H1 (cell line): ENCODE measurements at places on chromosomes 2 and 18. TPM values are rescaled to one million over a fixed set of nuclear protein-coding genes. Genes with fewer than 3 reads are reported as not detected.

Gene RUFY4
- total RNA-seq = 0.32 TPM in 1 of 2 replicates, not detected in the other

Gene FNDC4
- total RNA-seq = 13.4 and 14.7 TPM in 2 replicates

Gene EPB41L3
- total RNA-seq = 12.8 and 16.1 TPM in 2 replicates

Gene ASTL
- total RNA-seq = 0.60 and 0.75 TPM in 2 replicates

Gene GREB1L
- 0.31 and 0.34 TPM in 2 replicates for total RNA-seq

Gene ACADL
- total RNA-seq = 0.34 and 0.40 TPM in 2 replicates

Gene IL36A
- total RNA-seq = not detected in 2 replicates

Gene ZNF532
- total RNA-seq = 240 and 241 TPM in 2 replicates

Gene CDC42EP3
- total RNA-seq = 24.7 and 25.2 TPM in 2 replicates

Gene WDR12
- total RNA-seq = 150 and 183 TPM in 2 replicates

Gene LIPT1
- 8.8 and 10.9 TPM in 2 replicates for total RNA-seq

Gene LINC00305
- not detected in 2 replicates for total RNA-seq

Gene SCN9A
- 6.1 and 6.2 TPM in 2 replicates for total RNA-seq

- DNase-seq = no peak
Observed at GRCh38 chr2:196391149-196391479, 219.7 kb upstream of the STK17B start.

- no peak for DNase-seq
Observed at GRCh38 chr2:160555420-160556071, 61.9 kb upstream of the RBMS1 start.

DNA sequence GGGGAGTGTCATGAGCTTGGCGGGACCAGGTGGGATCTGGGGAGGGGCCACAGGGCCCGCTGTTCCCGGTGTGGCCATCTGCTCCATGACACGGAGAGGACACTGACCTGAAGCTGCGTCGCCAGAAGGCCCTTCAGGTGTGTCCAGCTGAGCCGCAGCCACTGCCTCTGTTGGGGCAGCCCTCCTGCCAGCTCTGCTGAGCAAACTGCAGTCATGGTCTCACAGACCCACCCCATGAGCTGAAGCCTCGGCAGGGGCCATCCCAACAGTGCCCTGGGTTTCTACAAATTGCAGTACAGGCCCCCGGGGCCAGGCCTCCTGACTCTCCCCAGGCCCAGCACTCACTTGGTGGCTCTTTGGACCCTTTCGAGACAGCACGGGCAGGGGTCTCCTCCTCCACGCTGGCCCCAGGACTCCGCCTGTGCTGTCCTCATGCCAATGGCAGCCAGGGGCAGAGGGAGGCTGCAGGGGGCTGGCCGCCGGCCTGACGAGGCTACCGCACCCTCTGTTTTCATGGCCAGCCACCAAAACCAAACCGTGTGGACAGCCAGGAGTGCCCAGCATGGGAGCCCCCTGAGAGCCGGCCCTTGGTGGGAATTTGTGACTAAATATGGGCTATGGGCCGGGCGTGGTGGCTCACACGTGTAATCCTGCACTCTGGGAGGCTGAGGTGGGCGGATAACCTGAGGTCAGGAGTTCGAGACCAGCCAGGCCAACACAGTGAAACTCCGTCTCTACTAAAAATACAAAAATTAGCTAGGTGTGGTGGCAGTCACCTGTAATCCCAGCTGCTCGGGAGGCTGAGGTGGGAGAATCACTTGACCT, 175.2 kb upstream of the SALL3 start:
- no peak for DNase-seq

GRCh38 chr2:54772110-54772509, 48.6 kb downstream of the EML6 start:
- DNase-seq = no peak

GRCh38 chr2:197944416-197945096, 140.2 kb downstream of the PLCL1 start:
- DNase-seq = no peak

GRCh38 chr2:157420771-157421323, 23.0 kb downstream of the CYTIP start:
- no peak for DNase-seq

DNA sequence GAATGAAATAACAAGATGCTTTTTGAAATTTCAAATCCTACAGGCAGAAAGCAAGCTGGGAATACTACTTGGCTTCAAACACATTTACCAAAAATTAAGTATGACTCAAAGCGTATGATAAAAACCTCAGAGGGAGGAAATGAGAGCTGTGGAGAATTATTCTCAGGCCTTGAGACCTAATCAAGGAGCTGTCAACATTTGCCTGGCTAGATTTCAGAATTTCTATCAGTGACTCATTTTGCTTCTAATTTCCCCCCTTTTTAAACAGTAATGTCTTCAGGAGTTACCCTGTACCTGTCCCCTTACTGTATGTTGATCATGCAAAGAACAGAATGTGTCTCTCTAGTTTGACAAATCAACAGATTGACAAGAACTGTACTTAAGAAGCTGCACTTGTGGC, 1324.5 kb upstream of the DDX18 start:
- no peak for DNase-seq

DNA sequence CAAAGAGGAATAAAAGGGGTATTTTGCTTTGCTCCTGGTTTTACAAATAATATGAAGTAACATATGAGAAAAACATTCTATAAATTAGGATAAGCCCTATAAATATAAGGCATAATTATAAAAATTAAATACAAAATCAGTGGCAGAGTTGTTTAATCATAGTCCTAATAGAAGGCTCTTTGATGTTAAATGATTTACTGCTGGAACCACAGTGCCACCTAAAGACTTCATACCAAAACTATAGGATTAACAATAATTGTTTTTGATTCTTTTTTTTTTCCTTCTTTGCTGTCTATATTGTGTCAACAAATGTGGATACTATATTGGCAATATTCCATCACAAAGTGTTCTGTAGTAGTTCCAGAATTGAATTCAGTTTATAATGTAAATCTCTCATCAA, 837.7 kb upstream of the SLC39A10 start:
- DNase-seq = no peak

GRCh38 chr2:45651415-45652089, at the start of gene PRKCE:
Gene PRKCE (plus strand): TSS chr2:45651675.
- DNase-seq = peak; percentile 68

- DNase-seq = no peak
Observed at GRCh38 chr2:143140864-143141661, 11.8 kb downstream of the ARHGAP15 start.

- no peak for DNase-seq
Observed at GRCh38 chr2:143734507-143734906, 605.3 kb downstream of the ARHGAP15 start.

DNA sequence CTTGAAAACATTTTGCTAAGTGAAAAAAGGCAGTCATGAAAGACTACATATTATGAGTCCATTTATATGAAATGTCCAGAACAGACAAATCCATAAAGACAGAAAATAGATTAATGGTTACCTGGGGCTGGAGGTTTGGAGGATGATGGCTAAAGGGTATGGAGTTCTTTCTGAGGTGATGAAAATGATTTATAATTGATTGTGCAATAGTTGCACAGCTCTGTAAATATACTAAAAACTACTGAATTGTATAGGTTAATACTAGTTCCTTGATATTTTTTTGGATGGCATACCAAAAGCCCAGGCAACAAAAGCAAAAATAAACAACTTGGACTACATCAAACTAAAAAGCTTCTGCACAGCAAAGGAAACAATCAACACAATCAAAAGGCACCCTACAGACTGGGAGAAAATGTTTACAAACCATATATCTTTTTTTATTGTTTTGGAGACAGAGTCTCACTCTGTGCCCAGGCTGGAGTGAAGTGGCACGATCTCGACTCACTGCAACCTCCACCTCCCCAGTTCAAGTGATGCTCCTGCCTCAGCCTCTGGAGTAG, 21.5 kb downstream of the SOS1 start:
- DNase-seq = no peak

DNA sequence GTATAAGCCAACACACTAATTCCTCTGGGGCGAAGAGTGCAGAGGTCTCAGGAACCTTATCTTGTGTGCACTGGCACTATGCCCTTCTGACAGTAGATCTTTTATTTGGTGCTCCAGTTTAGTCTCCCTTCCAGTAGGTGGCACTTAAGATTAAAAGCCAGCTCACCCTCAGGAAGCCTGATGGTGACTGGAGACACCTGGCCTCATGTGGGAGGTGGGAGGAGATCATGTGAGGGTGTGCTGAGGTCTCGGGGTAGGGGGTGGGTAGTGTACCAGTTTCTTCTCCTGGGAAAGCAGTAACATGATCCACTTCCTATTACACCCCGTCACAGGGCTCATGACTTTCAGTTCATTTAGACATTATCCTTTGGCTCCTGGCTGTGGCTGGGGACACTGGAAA, 654.9 kb downstream of the ADCYAP1 start:
- no peak for DNase-seq

GRCh38 chr2:239803102-239803765, 221.9 kb downstream of the NDUFA10 start:
- DNase-seq = no peak

GRCh38 chr2:190460487-190460886, 52.3 kb downstream of the MFSD6 start:
- no peak for DNase-seq

DNA sequence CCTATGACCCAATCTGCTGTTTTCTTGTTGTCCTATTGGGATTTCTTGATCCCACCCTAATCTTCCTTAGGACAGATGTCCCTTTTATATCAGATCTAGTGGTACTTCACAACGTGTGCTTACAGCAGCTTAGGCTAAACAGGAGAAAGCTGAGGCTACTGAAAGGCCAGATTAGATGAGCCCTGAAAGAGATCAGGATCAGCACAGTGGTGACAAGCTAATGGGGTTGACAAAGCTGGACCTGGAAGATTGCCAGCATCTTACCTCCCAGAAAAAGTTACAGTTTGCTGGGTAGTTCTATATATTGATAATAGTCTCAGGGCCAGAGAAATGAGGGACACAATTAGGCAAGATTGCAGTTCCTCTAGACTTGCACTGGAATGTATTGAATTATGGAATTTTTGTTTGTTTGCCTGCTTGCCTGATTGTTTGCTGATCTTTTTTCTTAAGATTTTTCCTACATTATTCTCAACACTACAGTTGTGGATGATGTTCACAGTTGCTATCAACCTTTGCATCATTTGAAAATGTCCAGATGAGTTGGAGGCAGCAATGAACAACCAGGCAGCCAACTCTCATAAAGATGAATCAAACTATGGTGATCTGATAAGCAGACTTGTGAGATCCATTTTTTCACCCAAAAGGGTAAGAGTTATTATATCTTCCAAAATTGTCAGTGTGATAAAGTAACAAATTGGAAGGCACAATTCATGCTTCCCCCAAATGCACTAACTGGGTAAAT, 49.1 kb upstream of the PIK3C3 start:
- DNase-seq = no peak

GRCh38 chr2:148943097-148943496, 68.1 kb downstream of the KIF5C start:
- no peak for DNase-seq

GRCh38 chr18:63843008-63843407, 44.5 kb upstream of the SERPINB2 start:
- no peak for DNase-seq

DNA sequence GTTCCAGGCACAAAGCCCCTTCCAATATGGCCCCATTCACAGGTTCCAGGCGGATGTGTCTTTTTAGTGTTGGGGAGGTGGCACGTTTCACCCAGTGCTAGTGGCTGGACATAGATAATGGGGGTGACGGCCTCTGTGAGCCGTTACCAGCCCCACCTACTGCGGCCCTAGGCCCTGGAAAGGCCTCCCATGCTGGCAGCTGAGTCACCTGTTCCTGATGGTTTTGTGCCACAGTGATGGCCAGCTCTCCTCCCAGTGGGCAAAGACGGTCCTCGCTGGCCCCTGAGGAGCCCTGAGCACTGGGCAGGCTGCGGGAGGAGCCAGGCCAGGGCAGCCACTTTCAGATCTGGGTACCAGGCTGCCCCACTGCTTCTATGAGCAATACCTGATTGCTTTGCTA, 40.0 kb upstream of the GPC1 start:
- no peak for DNase-seq

DNA sequence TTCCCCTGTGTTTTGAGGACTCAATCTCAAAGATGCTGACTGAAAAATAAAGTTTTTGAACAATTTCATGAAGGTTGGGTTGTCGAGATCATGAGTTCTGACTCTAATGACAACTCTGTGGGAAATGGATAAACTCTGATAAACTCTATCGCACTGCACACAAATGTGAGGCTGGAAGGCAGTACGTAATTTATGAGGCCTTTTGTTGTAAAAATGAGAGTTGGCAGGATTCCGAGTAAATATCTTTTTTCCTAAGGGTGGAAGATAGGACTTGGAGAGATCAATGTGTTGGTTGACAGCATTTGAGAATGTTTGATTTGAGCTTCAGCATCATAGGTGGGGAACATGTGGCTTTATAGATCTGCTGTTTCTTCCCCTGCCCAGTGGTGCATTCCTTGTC, 90.4 kb downstream of the SPTBN1 start:
- no peak for DNase-seq

DNA sequence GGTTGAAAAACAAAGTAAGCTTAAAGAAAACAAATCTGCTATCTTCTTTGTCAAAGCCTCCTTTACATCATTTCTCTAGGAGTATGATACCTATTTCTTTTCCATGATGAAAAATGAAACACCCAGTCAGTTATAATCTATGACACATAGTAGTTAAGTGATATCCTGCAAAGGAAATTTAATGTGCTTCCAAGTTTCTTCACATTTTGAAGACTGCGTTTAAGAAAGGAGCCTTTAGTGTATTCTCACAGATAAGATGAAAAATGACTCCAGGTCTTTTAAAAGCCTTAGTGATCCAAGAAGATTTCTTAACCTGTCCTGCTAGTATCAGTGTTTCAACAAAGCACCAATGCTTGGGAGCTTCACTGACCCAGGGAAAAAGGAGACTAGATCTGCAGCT, 356.7 kb downstream of the CCDC85A start:
- DNase-seq = no peak

DNA sequence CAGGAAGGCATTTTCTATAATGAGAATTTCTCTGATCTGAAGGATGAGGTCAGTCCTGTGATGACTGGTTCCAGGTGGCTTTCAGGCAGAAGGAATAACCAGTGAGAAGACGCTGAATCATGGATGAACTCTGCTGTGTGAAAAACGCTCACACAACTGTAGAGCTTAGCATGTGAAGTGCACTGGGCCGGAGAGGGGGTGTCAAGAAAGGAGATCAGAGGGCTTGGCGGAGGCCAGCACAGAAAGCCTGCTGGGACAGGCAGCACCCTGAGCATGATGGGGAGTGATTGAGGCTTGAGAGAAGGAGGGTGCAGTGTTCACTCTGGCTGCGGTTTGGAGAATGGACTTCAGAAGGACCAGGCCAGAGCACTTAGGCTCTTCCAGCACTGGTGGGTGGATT, 236.5 kb downstream of the TPGS2 start:
- DNase-seq = no peak

- DNase-seq = no peak
Observed at GRCh38 chr2:179488563-179488962, 223.9 kb upstream of the SESTD1 start.

GRCh38 chr2:49934481-49934880, 780.2 kb upstream of the FSHR start:
- DNase-seq = no peak

DNA sequence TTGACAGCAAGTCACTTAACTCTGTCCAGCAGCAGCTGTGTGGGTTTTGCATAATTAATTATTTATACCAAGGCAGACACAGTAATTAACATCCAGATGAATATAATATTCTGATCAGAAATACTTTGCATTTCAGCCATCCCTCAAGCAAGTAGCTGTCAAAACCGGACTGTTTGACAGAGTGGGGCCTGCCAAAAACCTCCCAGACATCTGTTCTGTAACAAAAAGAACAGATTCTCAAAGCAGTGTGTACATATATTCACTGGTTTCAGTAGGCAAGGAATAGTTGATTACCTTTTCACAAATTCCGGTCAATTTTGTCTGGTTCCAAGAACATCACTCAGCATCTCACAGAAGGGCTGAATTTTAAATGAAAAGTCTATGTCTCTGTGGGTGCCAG, 291.6 kb downstream of the CMPK2 start:
- DNase-seq = no peak
